Activated CD8-positive, alpha-beta memory T cell treated with anti-CD3 and anti-CD28 coated beads for 48 hours (primary cell): ENCODE measurements at places on chromosomes 7 and 10.

DNA sequence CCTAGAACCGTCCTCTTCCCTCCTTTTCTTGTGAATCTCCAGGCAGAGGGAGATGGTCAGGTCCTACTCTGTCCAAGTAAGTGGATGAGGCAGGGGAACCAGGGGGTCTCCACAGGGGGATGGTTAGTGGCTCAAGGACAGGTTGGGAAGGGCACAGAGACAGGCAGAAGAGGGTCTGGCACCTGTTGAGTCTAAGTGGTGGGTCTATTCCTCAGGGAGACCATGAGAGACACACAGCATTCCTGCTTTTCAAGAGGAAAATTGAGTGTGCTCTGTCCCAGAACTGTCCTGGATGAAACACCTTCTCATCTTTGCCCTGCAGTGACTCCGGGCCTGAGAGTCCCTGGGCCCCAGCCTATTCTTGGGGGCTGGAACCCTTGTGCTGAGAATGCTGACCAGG lies 184.8 kb upstream of the GALNT17 start:
- DNase-seq: no peak

DNA sequence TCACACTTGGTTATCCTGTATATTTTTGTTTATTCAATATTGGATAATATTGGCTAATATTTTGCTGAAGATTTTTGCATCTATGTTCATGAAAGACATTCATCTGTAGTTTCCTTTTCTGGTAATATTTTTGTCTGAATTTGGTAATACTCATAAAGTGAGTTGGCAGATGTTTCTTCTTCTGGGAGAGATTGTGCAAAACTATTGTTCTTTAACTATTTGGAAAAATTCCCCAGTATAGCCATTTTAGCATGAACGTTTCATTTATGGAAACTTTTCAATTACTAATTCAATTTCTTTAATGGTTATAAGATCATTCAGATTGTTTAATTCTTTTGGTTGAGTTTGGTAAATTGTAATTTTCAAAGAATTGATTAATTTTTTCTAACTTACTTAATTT lies 560.8 kb upstream of the FZD8 start:
- DNase-seq: no peak

GRCh38 chr7:108007261-108007660 lies 4.3 kb upstream of the LAMB1 start:
- DNase-seq: no peak

DNA sequence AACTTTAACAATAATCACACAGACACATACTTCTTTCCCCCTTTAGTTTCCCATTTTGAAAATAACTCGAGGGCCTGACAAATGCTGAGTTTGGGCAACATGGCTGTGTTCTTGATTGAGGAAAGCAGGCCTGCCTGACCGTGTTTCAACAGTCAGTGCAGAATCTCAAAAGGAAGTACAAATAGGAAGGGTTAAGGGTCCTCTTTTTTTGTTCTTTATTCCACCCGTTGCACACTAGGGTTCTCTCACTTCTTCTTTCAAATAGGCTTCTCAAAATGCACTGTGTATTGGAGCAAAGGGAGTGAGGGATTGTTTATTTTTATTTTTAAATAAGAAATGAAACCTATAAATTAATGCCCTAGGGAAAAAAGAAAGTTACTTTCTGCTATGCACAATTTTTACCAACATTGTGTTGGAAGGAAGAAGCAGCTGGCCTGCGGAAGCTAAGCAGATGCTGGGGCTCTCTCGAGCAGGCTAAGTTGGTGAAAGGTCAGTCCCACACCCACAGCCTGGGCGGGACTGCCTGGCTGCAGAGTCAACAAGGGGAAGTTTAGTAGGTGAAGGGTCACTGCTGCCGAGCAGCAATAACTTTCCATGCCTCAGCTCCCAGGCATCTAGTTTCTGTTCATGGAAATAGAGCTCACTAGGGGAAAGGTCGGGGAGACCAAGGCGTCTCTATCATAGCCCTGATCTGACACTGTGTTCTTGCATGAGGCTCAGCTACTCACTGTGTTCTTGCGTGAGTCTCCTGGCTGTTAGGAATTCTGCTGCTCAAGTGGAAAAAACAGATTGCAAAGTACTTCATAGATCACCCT lies 12.2 kb upstream of the PDK4 start:
- no peak for DNase-seq

DNA sequence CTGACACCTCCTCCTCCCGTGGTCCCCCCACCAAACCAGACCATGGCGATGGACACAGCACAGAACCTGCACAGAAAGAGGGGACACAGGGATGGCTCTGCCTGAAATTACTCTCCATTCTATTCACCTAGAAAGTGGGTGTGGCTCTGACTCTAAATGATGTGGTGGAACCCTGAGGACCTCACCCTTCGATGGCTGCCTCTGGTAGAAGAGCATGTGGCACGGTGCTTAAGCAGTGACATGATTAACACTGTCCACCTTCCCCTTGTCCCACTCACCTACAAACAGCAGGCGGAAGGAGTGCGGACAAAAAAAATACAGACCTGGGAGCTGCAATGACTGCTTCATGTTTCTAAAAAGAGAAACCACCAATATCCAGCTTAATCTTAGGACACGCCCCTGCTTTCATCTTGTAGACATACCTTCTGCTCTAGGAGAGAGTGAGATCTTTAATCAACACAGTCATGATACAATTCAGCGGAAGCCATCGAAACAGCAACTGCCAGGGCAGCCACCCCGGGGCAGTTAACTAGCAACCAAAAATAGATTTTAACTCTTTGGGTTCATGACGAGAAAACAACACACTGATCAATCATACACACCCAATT lies 11.4 kb downstream of the JCAD start:
- DNase-seq: no peak

DNA sequence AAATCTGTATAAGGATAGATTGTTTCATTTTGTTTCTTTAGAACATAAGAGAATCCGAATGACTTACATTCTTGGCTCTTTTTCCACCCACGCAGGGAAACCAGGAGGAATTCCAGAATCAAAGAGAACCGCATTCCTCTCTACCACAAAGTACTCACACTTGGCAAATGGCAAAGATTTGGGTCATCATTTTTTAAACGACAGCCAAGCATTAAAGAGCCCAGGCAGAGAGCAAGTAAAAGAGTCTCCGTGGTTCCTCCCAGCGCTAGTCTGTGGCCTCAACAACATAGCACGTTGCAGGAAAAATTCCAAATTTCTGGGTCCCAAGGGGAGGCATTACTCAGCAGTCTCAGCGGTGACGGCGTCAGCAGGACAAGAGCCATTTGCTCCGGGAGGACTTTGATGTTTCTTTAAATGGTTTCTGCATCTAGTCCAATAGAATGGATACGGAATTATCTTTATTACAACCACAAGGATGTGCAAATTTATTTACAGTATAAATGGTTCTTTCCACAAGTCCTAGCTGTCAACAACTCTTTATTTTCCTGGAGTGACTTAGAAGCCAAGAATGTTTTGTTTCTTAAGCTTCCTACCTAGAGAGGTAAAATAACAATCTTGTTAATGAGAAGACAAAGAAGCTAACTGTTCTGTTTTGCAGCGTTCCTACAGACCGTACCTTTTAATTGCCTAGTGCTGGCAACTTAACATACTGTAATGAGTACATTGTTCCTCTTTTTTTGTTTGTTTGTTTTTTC lies 232.5 kb downstream of the SKIDA1 start:
- no peak for DNase-seq

- DNase-seq: no peak
Measured at GRCh38 chr10:32197423-32197822, 141.2 kb upstream of the KIF5B start.

DNA sequence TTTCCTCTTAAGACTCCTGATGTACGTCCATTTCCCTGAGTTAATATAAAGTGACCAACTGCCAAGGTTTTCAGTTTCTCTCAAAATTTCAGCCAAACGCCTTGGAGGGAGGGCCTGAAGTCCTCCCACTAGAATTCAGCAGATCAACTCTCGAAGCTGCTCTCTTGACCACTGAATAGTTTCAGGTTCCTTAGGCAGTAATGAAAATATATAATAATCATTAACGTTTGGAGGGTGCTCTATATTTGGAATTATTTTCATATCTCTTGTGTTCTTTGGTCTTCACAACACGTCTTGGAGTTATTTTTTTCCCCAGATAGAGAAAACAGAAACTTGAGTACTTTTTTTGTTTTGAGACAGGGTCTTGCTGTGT lies 123.6 kb upstream of the SFMBT2 start:
- DNase-seq: no peak

- DNase-seq: no peak
Measured at GRCh38 chr10:109592391-109592790, 330.9 kb downstream of the XPNPEP1 start.

DNA sequence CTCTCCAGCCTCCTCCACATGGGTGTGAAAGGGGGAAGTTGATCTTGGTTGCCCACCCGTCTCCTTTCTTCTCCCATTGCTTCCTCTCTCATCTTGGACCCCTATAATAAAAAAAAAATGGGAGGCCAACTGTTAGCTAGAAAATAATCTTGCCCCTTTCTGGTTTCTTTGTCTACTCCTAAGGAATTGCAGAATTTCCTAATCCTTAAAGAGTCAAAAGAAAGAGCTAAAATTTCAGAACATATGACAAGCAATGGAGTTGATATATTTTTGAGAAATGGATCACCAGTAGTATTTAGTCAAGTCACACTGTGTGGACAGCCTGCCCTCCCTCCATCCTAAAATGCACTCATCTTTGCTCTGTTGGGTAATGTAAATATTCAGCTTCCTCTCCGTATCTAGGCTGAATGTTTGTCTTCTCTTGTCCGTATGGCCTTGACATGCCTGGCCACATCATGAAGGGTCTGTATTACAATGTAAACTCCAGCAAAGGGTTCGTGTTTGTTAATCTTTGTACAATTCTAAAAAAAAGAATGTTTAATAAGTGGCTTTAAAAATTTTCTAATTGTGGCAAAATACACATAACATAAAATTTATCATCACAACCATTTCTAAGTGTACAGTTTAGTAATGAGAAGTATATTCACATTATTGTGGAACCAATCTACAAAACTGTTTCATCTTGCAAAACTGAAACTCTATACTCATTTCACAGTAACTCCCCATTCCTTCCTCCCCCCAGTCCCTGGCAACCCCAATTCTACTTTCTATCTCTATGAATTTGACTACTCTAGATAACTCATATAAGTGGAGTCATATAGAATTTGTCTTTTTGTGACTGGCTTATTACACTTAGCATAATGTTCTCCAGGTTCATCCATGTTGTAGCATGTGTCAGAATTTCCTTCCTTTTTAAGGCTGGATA lies 71.5 kb downstream of the ZNF92 start:
- DNase-seq: no peak

GRCh38 chr10:98267069-98267893 lies 713 bp downstream of the LOXL4 start:
- no peak for DNase-seq

- DNase-seq: no peak
Measured at GRCh38 chr10:27527666-27528295, 23.7 kb downstream of the RAB18 start.

DNA sequence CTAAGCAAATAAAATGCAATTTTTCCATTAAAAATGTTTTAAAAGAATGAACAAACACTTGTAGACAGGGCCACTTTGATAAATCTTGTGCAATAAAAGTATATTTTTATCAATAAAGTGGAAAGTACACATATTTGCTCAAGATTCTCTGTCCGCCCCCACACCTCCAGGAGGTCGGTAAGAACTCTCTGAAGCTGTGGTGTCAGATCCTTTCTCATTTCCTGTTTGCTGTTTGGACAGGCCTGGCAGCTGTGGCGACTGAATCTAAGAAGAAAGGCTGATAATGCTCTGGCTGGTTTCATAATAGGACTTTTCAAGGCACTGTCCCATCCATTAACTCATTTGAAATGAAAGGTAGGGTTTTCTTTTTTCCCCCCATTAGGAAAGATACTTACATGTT lies 15.3 kb upstream of the ASB4 start:
- DNase-seq: no peak

DNA sequence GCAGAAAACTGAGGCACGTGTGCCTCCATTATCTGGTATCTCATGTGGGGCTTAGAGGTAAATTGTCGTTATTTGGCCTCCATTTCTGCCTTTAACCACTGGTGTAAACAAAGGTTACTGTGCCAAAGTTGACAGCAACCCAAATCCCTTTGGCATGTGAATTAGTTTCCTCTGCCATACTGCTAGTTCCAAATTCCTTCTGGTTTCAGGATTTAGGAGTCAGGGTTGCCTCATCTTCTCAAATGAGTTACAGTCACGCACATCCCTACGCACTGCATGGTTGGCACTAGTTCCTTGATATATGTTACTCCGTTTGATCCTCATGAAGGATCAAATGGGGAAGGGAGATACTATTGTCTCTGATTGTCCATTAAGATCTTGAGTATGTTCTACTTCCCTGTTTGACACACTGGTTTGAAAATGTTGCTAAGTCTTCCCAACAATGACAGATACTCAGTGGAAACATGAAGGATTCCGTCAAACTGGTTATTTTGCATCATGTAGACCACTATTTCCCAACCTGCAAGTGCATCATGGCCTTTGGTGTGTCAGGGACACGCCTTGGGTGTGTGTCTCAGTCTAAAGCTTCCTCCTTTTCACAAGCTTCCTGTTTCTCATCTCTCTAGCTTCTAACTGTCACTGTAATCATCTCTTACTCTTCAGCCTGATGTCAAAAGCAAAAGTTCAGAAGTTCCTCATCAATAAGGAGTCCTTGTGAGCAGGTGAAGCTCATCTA lies at the start of gene LIPN:
TSS of gene LIPN (plus strand) at position 655 of the 736 bp plus-strand sequence. CDS start 1,386 bp downstream, outside the sequence.
- DNase-seq: no peak

DNA sequence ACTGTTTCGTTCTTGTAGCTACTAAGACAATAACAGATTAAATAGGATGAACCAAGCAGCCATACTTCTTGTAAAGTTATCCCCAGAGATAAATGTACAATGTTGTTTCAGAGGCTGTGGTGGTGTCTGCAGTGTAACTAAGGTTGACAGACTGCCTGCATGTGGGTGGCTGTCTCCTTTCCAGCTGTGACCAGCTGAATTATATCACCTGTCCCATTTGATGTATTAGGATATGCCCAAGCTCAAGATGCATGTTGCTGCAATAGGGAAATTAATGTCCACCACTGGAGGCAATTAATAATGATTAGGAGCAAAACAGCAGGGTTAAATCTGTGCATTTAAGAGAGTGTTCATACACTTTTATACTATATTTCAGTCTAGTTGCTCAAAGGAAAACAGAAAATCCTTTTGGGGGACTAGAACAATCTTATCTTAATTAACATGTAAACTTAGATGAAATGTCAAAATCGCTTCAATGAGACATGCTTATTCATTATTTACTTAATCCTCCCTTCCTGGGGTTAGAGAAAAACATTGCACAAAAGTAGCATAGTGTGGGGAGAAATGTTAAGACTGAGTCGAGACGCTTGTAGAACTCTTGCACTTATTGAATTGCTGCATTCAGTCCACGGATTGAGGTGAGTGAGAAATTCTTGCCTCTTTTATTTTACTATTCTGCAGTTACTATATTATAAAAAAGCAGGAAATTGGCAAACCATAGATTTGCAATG lies 269.0 kb downstream of the SNX10 start:
- DNase-seq: no peak

- DNase-seq: no peak
Measured at GRCh38 chr7:45061352-45061751, 27.4 kb downstream of the NACAD start.

DNA sequence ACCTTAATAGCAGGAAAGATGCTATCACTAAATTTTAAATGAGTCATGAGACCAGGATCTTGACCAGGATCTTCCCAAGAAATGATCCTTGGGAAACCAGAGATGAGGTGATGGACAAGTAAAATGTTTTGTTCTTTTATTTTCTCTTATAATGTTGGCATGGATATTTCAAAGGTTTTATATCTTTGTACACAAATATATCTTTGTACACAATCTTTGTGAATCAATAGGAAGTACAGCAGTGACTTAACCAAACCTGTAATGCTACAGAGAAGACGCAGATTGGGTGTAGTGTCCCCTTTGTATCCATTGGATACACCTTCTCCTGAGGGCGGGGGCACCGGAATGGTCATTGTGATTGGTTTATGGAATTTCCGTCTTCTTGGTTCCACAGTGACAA lies 180.1 kb upstream of the CCDC6 start:
- no peak for DNase-seq

- no peak for DNase-seq
Measured at GRCh38 chr7:158894825-158895224, 38.5 kb downstream of the DYNC2I1 start.
